ENCODE measurements at places on chromosomes 3 and 15.

- no peak for DNase-seq
These were observed 31.4 kb downstream of the AP4E1 start for GRCh38 chr15:50939911-50940310.

GRCh38 chr3:111152496-111152895 lies 80.9 kb downstream of the NECTIN3 start:
- DNase-seq = no peak

GRCh38 chr3:28348265-28348628 lies 274 bp upstream of the ZCWPW2 start:
- no peak for DNase-seq

- DNase-seq = no peak
These were observed 877 bp downstream of the NIT2 start for GRCh38 chr3:100335434-100335833.

DNA sequence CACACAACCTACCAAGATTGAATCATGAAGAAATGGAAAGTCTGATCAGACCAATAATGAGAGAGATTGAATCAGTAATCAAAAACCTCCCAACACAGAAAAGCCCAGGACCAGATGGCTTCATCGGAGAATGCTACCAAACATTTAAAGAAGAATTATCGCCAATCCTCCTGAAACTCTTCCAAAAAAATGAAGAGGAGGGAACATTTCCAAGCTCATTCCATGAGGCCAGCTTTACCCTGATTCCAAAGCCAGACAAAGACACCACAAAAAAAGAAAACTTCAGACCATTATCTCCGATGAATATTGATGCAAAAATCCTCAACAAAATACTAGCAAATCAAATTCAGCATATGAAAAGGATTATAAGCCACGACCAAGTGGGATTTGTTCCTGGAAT lies 94.1 kb downstream of the SENP2 start:
- DNase-seq = no peak

- DNase-seq = no peak
These were observed 183.3 kb downstream of the NR1D2 start for GRCh38 chr3:24128199-24129005.

GRCh38 chr3:101884776-101885175 lies 35.5 kb downstream of the NFKBIZ start:
- DNase-seq = no peak

DNA sequence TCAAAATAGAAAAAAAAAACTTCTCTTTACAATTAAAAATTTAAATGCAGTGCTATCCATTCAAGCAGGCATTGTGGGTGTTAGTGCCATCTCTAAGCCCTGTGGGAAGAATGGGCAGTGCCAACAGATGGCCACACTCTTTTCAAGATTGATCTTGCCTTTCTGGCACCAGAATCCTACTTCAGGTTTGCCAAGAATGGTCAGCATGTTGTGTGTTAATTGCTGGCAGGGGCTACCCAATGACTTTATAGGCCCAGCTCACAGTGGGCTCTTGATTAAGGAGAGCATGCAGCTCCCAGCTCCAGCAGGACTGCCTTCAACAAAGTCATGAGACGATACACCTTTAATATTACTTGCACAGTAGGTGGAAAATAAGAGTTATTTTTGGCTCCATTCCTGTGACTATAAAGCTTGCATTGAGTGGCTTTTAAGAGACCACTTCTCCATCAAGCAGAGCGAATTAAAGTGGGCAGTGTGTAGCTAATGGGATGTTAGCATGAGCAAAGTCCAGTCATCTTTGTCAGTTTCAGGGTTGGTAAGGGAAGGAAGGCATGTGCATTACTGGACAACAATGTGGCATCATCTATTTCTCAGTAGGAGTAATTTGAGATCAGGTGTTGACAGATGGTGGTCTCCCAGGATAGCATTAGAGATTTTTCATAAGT lies 476.8 kb downstream of the C3orf38 start:
- no peak for DNase-seq
